ENCODE measurements at places on chromosomes 6 and 20. TPM values are rescaled to one million over a fixed set of nuclear protein-coding genes. Genes with fewer than 3 reads are reported as not detected.

FABP7 gene
- not detected for total RNA-seq

- no peak for DNase-seq
Observed at GRCh38 chr6:12555267-12555666, 161.3 kb upstream of the PHACTR1 start.

XKR7 gene
- 0.09 TPM for total RNA-seq

DNA sequence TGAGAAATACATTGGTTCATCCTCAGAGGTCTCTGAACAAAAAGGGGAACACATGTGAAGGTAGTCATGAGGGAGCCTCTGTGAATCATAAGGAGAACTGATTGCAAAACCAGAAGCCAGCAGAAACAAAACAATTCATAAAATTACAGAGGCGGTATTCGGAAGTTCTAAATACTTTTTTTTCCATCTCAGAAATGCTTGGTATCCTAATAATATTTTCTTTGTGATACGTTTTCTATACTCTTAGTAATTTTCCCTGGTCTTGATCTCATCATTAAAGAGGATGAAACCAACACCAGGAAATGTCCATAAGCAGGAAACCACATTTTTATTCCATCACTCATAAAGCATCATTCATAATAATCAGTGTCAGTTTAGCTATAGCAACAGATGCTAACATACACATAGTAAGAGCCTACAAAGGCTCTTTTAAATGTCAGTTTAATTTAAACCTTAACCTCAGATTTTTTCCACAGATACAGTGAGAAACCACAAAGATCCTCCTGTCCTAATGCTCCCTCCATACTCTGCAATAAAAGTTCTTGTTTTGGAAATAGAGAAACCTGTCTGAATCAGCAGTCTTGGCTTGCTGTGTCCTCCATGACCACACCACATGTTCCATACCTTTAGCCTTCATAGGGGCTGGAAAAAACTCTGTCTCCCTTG is 29.2 kb downstream of the SGK1 start:
- no peak for DNase-seq

DNA sequence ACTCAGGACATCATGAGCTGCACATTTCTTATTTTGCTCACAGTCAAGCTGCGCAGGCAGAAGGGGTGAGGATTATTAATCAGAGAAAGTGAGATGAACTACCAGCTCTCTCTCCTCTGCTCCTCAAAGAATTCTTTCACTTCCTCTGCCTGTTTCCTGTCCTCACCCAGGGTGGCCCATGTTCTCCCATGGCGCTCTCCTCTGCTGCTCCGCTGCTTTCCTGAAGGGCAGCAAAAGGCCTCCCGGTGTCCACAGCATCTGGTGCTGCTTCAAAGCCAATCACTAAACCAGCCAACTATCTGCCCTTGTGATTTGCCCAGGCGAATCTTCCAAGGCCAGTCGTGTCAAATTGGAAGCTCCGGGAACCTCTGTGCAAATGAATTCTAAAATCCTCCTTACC is 324.2 kb downstream of the TPBG start:
- no peak for DNase-seq

- no peak for DNase-seq
Observed at GRCh38 chr20:53900380-53900999, 169.9 kb downstream of the BCAS1 start.

DNA sequence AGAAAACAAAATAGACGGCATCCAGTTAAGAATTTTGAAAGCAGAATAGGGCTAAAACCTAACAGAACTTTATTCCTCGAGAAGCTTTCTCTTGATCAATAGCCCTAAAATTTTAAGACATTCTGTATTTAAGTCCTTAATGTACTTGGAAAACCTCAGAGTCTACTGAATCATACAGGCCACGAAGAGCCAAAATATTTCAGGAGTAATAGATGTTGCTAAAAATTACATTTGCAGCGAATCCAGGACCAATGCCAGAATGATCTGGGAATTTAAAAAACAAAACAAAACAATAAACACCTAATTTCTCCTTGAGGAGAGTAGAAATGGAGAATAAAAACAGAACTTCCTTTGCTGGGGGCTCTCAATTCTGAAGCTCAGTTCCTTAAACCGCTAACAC is 23.3 kb downstream of the ATXN1 start:
- no peak for DNase-seq

DNA sequence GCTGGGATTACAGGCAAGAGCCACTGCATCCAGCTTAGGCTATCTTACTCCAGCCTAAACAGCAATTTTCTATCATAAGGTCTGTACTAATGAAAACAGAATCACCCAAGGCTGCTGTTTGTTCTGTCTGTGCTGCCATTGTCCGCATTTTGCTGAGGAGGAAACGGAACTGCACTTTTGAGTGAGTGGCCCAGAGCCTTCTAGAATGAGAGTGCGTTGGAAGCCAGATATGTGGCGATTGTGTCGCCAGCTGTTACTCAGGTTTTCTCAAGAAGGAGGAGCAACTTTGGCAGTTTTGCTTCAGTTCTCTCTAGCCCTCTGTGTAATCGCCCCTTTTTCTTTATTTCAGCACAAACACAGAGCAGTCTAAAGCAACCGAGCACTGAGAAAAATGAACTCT is 18.3 kb downstream of the PRDM1 start:
- DNase-seq: no peak

DNA sequence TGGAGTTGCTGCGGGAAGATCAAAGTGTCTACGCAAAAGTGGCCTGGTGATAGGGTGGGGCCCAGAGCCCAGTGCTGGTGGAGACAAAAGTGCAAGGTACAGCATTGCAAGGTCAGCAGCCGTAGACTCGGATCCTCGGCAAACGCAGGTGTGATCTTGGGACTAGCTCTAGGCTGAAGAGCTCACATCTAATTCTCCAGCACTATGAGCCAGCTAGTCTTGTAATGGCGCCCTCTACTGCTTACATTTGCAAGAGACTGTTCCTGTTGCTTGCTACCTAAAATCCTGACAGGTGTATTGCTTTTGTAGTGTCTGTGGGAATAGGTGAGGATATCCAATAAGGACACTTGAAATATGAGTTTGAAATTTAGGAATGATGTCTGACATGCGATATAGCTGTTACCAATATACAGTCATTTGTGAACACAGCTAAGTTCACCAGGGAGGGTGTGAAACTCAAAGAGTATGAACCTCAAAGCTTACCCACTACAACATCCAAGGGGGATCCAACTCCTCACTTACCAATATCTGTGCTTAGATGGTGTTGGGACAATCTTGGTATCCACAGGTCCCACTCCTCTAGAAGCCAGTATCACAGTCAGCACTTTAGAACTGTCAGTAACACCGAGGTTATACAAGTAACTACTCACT is 58.4 kb downstream of the PDE7B start:
- no peak for DNase-seq

PROKR2 gene
- total RNA-seq: not detected

ADGB gene
- total RNA-seq: not detected

DNA sequence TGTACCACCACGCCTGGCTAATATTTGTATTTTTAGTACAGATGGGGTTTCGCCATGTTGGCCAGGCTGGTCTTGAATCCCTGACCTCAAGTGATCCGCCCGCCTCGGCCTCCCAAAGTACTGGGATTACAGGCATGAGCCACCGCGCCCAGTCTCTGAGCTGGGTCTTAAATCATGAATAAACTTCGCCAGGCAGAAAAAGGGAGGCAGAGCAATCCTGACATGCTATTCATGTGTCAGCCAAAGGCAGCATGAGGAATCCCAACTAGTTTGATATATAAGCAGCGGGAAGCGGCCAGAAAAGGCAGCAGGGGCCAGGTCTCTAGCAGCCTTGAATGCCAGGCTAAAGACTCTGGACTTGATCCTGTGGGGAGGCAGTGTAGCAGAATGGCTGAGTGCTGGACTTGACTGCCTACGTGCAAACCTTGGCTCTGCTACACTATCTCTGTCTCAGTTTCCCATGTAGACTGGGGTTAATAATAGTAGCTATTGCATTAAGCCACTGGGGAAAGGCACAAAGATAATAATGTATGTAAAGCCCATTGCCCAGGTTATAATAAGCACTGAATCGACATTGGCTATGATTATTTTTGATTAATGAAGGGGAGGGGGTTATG is 1.8 kb downstream of the PROCR start:
- DNase-seq: no peak

PLA2G7 gene
- 38.8 TPM for total RNA-seq

FAM184A gene
- total RNA-seq: 15.4 TPM

GRCh38 chr6:11222385-11223277 is 9.8 kb downstream of the NEDD9 start:
- no peak for DNase-seq

DNA sequence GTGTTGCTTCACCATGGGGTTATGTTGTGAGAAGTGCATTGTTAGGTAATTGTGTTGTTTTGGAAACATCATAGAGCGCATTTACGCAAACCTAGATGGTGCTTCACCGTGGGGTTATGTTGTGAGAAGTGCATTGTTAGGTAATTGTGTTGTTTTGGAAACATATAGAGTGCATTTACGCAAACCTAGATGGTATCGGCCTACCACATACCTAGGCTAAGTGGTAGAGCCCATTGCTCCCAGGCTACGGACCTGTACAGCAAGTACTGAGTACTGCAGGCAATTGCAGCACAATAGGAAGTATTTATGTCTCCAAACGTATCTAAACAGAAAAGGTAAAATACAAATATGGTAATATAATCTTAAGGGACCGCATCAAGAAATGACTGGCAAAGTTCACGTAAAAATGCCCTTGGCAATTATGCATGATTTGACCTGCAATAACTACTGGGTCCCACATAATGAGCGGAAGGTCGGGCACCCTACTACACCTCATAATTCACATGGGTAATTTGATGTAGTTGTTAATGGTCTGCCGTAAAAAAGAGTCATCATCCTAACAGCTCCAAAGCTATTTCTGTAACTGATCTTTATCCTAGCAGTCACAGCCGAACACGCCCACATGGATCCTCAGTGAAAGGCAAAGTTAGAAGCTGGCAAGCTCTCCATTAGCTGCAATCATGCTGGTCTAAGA is 76.0 kb downstream of the RSPH3 start:
- DNase-seq: no peak

- DNase-seq: no peak
Observed at GRCh38 chr6:106050538-106050937, 35.6 kb upstream of the PRDM1 start.

DNA sequence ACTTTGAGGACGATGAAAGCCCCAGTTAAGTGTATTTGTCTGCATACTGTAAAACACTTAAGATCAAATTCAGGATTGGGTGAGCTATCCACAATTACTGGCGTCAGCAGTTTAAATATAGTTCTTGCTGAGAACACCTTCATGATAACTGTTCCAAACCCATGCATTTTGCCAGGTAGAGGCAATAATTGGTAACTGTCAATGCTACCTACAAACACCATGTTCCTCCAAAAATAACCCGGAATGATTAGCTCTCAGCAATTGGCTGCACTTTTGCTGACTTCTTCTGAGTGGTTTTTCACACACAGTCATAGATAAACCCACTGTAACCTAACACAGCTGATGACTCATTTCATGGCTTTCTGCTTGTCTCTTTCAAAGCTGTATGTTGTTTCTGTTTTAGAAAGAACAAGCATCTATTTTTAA is 1358.6 kb upstream of the GJE1 start:
- no peak for DNase-seq

GRCh38 chr20:57808264-57809070 is 98.7 kb upstream of the PMEPA1 start:
- DNase-seq: no peak

CGAS gene
- 5.9 TPM for total RNA-seq

DNA sequence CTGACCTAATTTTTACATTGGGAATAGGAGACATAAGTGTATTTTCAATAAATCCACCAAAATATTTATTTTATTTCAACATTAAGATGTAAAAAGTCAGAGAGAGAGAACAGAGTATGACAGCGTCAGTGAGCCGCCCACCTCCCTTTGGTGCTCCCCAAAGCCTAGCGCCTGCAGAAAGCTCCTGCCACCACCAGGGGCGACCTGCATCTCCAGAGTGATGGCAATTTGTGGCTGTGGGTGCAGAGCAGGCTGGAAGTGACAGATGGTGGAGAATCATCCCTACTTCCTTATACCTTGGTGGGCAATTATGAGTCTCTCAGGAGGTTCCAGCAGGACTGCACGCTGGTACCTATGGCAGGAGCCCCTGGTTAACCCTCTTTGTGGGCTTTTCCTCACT is 87.3 kb downstream of the PTPRT start:
- DNase-seq: no peak

- DNase-seq: peak; percentile 65
Observed at GRCh38 chr20:43963872-43964791, 49.5 kb downstream of the TOX2 start.

DNA sequence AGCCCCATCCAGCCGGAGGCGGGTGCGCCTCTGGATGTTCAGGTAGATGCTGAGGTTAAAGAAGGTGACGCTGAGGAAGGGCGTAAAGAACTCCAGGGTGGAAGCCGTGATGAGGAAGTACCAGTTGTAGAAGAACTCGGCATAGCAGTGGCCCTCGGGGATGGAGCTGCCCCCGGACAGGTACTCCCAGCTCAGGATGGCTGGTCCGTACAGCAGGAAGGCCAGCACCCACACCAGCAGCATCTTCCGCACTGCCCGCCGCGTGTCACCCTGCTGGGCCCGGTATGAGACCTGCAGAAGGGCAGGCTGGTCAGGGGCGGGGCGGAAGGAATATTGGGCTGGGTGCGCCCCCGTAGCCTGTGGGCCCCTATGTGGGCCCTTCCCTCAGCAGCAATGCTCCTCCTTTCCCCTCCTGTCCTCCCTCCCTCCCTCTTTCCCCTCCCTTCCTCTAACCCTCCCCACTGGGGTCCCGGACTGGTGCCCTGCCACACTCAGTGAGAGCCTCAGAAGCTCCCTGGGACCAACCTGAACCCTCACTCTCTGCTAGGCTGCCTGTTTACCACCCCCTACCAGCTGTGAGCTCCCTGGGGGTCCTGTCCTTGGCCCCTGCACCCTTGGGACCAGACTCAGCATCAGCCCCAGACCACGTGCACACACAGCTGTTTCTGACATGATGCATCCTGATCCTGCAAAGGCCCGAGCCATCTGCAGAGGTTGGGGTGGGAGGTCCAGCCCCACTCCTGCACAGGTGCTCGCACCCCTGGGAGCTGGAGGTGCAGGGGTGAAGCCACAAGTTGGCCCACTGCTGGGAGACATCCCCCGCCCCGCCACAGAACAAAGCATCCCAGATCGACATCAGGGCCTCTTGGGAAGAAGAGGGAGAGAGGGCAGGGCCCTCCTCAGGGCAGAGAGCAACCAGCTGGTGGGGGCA is 3.2 kb downstream of the HRH3 start:
- no peak for DNase-seq

MRPL14 gene
- total RNA-seq: 94.1 TPM

DNA sequence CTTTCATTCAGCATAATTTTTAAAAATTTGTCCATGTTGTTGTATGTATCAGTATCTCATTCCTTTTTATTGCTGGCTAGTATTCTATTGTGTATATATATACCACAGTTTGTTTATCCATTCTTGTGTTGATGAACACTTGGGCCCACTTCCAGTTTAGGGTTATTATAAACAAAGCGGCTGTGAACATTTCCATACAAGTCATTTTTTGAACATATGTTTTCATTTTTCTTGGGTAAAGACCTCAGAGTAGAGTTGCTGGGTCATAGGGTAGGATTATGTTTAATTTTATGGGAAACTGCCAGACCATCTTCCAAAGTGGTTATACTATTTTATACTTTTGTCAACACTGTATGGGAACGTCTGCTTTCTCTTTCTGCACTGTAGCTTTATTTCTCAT is 55.3 kb downstream of the RBM24 start:
- no peak for DNase-seq

GRCh38 chr6:106005954-106006353 is 80.2 kb upstream of the PRDM1 start:
- DNase-seq: no peak

- DNase-seq: no peak
Observed at GRCh38 chr20:49480236-49480635, 2.2 kb downstream of the KCNB1 start.

- DNase-seq: no peak
Observed at GRCh38 chr6:134466771-134467525, 149.0 kb upstream of the SGK1 start.

- peak; percentile 66 for DNase-seq
Observed at GRCh38 chr6:145147981-145148749, 587.2 kb downstream of the EPM2A start.
